Aorta (tissue), 5 donors: ENCODE measurements at places on chromosomes 5 and 9. TPM values are rescaled to one million over a fixed set of nuclear protein-coding genes. Genes with fewer than 3 reads are reported as not detected.

Gene LCN1
- not detected for polyA plus RNA-seq

DNA sequence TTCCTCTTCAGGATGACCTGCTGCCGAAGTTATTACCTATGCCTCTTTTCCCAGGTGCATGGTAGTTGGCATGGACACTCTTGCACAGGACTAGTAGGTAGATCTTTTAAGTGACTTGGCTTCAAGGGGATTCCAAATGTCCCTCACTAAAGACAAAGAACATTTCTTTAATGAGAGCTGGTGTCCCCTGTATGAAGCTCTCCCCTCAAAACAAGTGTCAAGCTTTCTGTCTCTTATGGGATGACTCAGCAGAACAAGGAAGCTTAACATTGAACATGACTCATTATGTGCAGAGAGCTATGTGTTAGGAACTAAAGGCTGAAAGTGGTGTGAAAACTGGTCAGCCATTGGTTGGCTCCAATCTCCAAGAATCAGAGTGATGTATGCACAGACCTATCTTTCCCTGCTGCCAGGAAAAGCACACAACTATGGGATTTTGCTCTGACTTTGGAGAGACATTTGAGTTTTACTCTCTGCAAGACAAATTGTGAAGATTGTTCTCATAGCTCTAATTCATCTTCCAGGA lies 120.5 kb downstream of the PRDM6 start:
- no peaks in the 10 kb centered on the region for H3K27me3 ChIP-seq
- no peak overlapping the region for H3K27ac ChIP-seq
- H3K36me3 ChIP-seq: no peaks in the 10 kb centered on the region
- DNase-seq: no peak
- H3K4me1 ChIP-seq: peaks cover 4% of the 10 kb centered on the region

Gene ADGRV1
- polyA plus RNA-seq: 0.64 TPM

Gene TENT4A
- polyA plus RNA-seq: 12.6 TPM

Gene CEP120
- 10.5 TPM for polyA plus RNA-seq

Gene EQTN
- polyA plus RNA-seq: not detected

GRCh38 chr5:17180864-17181723 lies 36.3 kb upstream of the BASP1 start:
- H3K4me1 ChIP-seq: no peaks in the 10 kb centered on the region
- no peak overlapping the region for H3K27ac ChIP-seq

DNA sequence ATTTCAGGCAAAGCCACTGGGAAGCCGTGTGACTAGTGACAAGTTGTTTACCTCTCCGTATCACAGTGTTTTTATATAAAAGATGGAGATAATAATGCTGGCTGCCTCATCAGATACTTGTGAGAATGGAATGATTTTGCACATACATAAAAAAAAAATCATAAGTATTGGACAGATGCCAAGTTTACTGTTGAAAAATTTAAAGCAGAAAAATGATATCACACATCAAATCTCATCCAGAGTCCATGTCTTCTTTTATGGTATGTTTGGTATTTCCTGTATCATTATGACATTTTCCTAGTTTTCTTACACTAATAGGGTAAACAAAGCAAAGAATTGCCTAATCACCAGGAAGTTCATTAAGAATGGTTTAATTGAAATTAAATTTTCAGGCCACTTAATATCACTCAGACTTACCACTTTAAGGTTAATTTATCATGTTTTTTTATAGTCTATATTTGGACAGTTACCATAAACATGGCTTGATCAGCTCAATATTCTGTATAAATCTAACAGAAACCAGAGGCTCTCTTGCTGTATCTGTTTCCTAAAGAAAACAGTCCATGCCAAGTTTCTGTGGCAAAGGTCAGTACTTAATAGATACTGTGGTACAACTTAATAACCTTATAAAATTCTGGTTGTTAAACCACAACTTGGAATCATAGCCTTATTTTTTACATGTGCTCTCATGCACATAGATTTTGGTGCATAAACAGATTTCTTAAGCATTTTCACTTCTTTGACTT lies 656.5 kb upstream of the RIOK2 start:
- H3K36me3 ChIP-seq: no peaks in the 10 kb centered on the region
- DNase-seq: no peak
- no peak overlapping the region for H3K4me3 ChIP-seq
- H3K27me3 ChIP-seq: no peaks in the 10 kb centered on the region
- no peak overlapping the region for H3K27ac ChIP-seq
- no peaks in the 10 kb centered on the region for H3K4me1 ChIP-seq

GRCh38 chr9:76585487-76586389 lies 126.8 kb downstream of the GCNT1 start:
- H3K4me1 ChIP-seq: no peaks in the 10 kb centered on the region
- H3K27me3 ChIP-seq: no peaks in the 10 kb centered on the region
- no peak overlapping the region for H3K27ac ChIP-seq
- DNase-seq: no peak
- no peaks in the 10 kb centered on the region for H3K36me3 ChIP-seq

DNA sequence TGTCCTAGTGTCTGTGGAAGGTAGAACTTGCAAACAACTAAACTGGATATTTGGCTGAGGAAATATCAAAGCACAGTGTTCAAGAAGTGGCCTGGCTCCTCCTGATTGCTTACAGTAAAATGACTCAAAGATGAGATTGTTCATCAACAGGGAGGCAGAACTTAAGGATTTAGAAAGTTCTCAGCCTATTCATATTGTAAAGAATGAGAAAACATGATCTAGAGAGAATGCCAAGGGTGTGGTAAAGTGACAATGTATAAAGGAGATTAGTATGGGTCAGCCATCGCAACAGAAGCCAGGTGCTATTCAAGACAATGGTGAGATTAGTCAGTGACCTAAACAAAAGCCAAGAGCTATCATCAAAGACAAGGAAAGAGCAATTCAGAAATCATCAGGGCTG lies 372.3 kb downstream of the SPOCK1 start:
- H3K36me3 ChIP-seq: no peaks in the 10 kb centered on the region
- H3K4me3 ChIP-seq: no peak overlapping the region
- H3K4me1 ChIP-seq: no peaks in the 10 kb centered on the region

- H3K4me1 ChIP-seq: no peaks in the 10 kb centered on the region
- H3K4me3 ChIP-seq: no peak overlapping the region
- H3K27ac ChIP-seq: no peak overlapping the region
- H3K27me3 ChIP-seq: no peaks in the 10 kb centered on the region
Observed at GRCh38 chr5:79636981-79637733, 24.9 kb downstream of the TENT2 start.

- no peak overlapping the region for H3K4me3 ChIP-seq
- DNase-seq: no peak
- H3K27me3 ChIP-seq: no peaks in the 10 kb centered on the region
- H3K4me1 ChIP-seq: no peaks in the 10 kb centered on the region
- no peaks in the 10 kb centered on the region for H3K36me3 ChIP-seq
- no peak overlapping the region for H3K27ac ChIP-seq
Observed at GRCh38 chr9:128335914-128336313, 4.4 kb upstream of the SLC27A4 start.

Gene KIF4B
- polyA plus RNA-seq: not detected

DNA sequence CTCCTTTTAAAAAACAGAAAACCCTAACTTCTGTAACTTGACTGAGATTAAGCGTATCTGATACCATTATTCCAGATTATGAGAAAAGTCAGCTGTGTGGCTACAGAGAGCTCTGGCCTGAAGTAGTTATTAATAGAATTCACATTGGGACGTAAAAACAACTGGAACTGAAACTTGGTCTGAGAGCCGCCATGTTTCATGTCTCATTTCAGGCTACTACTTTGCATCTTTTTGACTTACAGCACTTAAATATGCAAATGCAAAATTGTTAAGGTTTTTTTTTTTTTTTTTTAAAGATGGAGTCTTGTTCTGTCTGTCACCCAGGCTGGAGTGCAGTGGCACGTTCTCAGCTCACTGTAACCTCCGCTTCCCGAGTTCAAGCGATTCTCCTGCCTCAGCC lies 25.2 kb downstream of the MAP3K1 start:
- no peaks in the 10 kb centered on the region for H3K36me3 ChIP-seq
- H3K4me3 ChIP-seq: no peak overlapping the region
- no peak overlapping the region for H3K27ac ChIP-seq

Gene SOHLH1
- not detected for polyA plus RNA-seq

- no peak overlapping the region for H3K27ac ChIP-seq
- no peak for DNase-seq
- H3K4me3 ChIP-seq: no peak overlapping the region
- no peaks in the 10 kb centered on the region for H3K27me3 ChIP-seq
Observed at GRCh38 chr5:35668794-35669193, 51.1 kb downstream of the SPEF2 start.

DNA sequence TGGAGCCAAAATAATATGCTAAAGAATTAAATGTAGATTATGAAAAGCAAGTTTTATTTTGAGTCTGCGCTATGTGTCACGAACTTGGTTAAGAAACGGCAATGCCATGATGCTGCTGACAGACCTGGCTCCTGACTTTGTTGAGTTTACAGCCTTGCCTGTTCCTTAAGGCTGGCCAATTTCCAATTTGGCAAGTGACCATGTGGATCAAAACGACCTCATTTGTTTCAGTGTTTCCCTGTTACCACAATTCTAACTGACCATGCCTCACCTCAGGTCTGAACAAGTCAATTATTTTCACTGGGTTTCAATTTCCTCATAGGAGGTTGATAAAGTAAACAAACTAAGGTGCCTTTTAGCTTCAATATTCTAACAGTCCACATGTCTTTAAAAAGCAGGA lies 461.4 kb downstream of the ZNF608 start:
- H3K4me3 ChIP-seq: no peak overlapping the region
- H3K27ac ChIP-seq: no peak overlapping the region
- H3K4me1 ChIP-seq: no peaks in the 10 kb centered on the region

DNA sequence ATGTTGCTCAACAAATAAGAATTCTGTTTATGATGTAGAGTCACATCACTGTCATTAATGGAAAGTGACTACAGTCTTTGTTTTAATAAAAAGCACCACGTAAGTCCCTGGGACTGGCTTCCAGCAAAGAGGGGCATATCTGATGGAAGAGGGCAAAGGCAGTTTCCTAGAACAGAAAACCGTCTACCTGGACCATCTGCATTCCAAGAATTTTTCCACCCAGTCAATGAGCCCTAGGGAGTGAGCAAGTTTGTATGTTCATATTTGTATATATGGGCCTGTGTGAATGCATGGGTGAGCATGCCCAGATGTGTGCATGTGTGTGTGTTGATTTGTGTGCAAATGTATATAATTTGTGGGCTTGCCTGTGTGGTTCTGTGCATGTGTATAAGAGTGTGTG lies 156.8 kb upstream of the SEMA6A start:
- no peaks in the 10 kb centered on the region for H3K27me3 ChIP-seq
- H3K4me3 ChIP-seq: no peak overlapping the region
- H3K4me1 ChIP-seq: peaks cover 2% of the 10 kb centered on the region
- H3K36me3 ChIP-seq: no peaks in the 10 kb centered on the region
- H3K27ac ChIP-seq: no peak overlapping the region

DNA sequence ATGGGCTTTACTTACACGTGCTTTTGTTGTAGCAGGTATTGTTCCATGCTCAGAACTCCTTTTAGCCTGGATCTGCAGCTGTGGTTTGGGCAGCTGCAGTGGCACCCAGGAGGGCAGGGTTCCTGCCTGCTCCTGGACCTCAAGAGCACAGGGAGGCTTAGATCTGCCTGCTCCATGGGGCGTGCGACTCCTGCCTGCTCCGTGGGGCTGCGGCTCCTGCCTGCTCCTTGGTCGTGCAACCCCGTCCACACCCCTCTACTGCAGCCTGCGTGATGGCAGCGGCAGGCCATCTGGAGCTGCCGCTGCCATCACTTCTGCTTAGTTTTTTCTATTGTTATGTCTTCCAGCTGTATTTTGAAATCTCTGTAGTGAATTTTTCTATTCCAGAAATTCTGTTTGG lies 11.7 kb upstream of the UGT3A2 start:
- H3K36me3 ChIP-seq: no peaks in the 10 kb centered on the region
- no peak overlapping the region for H3K27ac ChIP-seq
- H3K4me3 ChIP-seq: no peak overlapping the region
- H3K27me3 ChIP-seq: no peaks in the 10 kb centered on the region
- DNase-seq: no peak

- H3K36me3 ChIP-seq: no peaks in the 10 kb centered on the region
- no peaks in the 10 kb centered on the region for H3K27me3 ChIP-seq
- no peaks in the 10 kb centered on the region for H3K4me1 ChIP-seq
- no peak overlapping the region for H3K27ac ChIP-seq
- DNase-seq: no peak
- H3K4me3 ChIP-seq: no peak overlapping the region
Observed at GRCh38 chr5:83331842-83332241, 139.7 kb upstream of the VCAN start.
